ENCODE measurements at places on chromosomes 7 and 10.

- DNase-seq = no peak
These were observed 58.8 kb downstream of the PARP12 start for GRCh38 chr7:140003913-140004382.

DNA sequence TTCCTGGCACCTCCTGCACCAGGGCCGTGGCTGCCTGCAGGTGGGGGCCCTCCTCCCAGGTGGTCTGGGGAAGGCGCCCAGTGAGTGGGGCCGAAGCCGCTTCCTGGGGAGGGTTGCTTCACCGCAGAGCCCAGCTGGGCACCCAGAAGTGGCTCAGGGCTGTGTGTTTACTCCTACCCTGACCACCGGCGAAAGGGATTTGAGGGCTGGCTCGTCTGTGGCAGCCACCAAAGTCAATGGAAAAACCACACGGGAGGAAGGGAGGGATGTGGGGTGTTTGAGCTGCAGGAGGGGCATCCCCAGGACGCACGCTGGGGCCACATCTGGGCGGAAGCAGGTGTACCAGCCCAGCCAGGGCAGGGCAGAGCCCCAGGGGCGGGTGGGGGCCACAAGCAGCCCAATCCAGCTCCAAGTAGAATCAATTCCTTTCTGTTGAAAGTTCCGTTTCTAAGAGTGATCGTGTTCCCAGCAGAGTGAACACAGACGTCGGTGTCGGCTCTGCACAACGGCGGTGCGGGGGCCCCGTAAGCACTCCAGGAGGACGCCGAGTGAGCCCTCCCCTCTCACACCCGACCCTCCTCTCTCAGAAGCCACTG lies 69.9 kb downstream of the FOXL3 start:
- peak; percentile 9 for DNase-seq

DNA sequence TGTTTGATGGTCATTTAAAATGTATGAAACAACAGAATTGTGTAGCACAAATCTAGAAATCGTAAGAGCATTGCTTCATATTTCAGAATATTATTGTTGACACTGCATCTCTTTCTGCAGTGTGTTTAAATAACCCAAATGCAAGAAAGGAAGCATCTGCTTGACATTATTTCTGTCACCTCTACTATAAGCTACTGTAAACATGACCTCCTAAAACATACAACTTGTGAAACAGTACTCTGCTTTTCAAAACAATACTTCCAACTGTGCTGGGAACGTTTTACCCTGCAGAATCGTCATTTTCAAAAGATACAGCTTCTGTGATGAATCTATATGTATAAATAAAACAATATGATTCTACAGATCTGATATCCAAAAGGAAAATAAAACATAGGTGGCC lies 82.0 kb downstream of the RNF133 start:
- DNase-seq = no peak

DNA sequence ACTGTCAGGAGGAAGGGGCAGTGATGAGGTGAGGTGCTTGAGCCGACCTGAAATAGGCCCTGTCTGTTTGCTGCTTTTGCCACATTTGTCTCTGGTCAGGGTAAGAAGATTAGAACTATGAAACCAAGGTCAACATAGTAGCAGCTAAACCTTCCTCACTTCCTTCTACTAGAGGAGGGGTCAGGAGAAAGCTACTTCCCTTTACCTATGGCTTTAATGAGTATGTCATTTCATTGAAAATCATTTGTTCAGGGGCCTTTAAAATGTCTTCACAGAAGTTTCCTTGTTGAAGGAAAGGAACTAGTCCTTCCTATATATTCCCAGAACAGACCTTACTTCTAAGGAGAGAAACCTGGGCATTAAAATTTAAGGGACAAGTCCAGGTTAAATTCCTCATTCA lies 19.0 kb downstream of the HYAL4 start:
- no peak for DNase-seq

DNA sequence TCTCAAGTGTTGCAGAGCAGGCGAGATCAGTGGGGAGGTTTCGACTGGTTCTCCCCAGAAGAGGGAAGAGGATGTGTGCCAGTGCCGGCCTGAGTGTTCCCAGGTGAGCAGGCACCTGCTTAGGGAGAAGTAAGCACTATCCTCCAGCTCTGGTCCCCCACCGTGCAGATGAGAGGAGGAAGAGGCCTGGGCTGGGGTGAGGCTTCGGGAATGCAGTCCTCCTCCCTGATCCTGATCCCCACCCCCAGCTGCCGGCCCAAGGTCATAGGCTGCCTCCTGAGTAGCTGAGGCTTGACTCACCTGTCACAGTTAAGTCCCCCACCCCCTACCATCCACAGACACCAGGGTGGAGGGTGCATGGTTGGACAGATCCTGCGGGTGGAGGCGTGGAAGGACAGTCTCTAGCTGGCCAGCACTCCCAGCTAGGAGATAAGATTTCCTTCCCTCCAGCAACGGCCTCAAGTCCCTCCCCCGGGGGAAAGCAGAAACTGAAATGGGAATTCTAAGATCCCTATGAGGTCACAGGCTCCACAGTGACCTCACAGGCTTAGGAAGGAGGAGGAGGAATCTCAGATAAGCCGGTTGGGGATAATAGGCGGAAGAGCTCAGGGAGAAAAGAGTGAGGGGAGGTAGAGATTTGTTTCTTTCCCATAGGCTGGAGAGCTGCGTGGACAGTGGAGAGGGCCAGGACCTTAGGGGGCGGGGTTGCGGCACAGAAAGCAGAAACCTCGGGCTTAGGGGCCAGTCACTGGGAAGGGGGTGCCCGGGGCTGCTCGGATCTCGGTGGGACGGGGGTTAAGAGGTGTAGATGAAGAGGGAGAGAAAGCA lies 1.0 kb downstream of the LRCH4 start:
- peak; percentile 61 for DNase-seq

DNA sequence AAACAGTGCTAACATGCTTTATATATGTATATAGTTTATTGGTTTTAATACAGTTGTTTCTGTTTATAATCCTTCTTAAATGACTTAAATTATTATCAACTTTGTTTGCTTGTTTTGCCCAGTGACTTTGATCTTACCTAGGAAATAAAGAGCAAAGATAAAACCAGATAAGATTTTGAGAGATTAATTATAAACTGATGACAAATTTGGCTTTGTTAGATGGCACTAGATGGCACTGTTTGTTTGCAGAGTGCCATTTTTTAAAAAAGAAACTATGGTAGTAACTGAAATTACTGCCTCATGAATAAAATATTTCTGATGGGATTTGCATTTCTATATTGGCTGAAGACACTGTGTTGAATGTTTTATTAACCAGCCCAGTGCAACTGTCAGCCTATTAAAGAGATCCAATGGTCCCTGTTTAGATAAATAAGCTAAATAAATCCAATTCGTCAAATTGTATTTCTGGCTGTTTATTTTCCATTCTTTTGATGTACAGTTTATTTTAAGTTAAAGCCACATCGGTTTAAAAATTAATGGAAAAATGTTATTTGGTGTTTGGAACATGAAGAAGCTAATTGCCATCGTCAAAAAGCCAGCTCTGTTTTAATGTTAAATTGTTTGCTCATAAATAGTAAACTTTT lies 28.7 kb downstream of the VTI1A start:
- no peak for DNase-seq

DNA sequence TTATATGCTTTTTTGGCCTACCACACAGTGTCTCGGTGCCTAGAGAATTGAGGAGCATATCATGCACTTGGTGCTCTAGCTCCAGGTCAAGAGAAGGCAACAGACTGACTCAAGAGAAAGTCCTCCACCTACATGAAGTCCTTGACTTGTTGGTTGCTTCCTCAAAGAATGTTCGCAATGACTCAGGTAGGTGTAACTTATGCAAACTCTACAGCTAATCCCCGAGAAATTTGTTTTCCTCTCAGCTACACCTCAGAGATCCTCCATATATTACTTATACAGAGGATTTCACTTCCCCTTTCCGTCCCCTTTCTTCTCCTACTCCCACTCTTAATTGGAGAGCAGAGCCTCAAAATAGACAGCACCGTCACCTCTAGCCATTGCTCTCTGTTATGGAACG lies 1013.1 kb downstream of the KCNMA1 start:
- DNase-seq = no peak

GRCh38 chr10:51960494-51960895 lies 261.1 kb upstream of the CSTF2T start:
- no peak for DNase-seq

DNA sequence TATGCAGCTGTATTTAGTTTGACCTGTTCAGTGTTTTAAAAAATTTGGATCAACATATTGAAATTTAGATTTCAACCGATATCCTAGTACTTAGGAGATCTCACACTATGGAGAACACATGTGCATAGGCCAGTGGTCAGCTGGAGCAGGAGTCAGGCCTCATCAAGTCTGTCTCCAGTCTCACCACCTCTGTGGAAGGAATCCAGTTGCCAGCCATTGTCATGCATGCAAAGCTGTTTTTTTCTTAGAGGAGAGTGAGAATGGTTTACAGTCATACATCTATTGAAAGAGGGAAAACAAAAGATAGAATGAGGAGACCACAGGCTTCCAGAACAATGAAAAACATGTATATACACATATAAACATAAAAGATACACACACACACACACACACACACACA lies 7.6 kb upstream of the CLEC5A start:
- no peak for DNase-seq

DNA sequence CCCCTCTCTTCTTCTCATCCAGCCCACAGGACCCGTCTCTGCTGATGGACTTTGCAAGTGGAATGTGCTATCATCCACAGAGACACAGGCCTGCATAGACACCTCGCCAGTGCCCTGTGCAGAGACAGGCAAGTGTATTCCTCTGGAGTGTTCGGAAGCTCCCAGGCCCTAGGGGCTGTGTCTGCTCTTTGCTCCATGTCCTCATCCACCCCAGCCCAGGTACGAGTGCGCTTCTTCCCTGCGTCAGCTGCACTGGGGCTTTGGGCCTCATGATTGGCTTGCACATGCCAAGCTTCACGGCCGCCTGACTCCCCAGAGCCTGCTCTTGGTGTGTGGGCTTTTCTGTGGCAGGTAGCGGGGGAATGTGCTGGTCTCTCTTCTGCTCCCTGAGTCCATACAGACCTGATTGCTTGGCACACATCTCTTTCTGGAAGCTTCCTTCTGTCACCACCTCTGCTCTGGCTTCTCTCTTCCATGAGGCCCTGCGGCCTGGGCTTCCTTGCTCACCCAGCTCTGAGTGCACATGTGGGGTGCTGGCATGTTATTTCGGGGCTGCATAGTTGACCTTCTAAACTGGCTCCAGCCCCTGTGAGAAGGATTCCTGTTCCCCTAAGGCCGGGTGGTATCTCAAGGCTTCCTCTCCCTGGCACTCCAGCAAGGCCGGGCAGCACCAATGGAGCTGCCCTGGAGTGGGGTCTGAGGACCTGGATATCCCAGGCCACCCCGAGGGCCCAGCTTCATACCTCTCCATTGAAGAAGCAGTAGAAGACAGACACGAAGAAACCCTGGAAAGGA lies 27.8 kb downstream of the CRHR2 start:
- no peak for DNase-seq

GRCh38 chr7:105857009-105857952 lies 19.1 kb downstream of the ATXN7L1 start:
- DNase-seq = no peak

DNA sequence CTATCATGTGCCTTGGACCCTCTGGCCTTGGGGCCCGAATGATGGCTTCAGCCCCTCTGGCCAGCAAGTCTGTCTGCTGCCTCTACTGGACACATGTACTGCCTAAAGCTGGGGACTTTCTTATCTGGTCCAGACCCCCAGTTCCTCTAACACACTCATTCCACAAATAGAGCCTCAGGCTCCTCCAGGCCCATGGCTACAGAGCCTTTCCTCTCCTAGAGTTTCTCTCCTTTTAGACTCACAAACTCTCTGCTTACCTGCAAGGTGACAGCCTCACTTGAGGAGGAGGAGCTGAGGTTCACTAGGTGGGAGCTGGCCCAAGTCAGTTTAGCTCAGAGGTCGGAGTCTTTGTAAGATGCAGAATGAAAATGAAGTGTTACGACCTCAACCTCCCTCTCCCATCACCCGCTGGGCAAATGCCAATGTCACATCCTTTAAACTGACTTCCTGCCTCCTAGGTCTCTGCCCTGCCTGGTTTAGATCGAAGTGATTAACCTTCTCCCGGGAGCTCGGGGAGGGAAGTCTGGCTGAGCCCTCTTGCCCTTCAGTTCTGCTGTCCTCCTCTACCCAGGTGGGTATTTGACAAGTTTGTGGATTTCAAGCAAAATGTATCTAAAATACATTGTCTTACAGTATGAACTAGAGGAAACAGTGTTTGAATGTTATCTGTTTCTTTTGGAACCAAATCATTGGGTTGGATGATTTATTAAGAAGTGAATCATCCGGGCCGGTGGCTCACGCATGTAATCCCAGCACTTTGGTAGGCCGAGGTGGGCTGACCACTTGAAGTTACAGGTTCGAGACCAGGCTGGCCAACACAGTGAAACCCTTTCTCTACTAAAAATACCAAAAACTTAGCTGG lies 71.9 kb upstream of the TNS3 start:
- DNase-seq = no peak

GRCh38 chr10:24340883-24341282 lies 131.9 kb downstream of the KIAA1217 start:
- DNase-seq = no peak

GRCh38 chr7:138396251-138397070 lies 63.6 kb upstream of the TRIM24 start:
- no peak for DNase-seq

DNA sequence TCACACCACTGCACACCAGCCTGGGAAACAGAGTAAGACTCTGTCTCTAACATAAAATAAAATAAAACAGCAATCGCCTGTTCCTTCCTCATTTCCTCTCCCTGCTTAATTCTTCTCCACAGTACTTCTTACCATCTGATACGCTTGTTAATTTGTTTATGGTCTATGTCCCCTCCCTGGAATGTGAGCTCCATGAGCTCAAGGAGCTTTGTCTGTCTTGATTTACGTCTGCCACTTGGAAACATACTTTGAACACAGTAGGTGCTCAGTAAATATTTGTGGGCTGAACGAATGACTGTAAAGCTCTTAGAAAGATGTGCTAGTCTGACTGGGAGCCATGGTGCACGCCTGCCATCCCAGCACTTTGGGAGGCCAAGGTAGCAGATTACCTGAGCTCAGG lies 9.1 kb upstream of the STX1A start:
- no peak for DNase-seq

GRCh38 chr7:13751766-13752165 lies 237.7 kb downstream of the ETV1 start:
- no peak for DNase-seq

DNA sequence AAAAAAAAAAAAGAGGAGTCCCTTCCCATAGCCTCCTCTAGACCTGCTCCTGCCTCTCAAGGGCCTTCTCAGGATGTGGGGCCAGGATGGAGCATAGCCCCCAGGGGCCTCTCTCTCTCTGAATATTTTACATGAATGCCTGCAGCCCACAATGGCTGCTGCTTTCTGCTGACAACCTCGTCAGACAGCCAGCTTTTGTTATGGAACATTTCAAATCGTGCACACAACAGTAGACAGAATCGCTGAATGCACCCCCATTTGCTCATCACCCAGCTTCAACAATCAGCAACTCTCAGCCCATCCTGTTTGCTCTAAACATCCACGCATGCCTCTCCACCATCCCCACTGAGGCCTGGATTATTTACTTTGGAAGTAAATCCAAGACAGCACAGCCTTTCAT lies 5.4 kb downstream of the PLAC9 start:
- no peak for DNase-seq

GRCh38 chr10:117721873-117722272 lies 179.3 kb downstream of the EMX2 start:
- no peak for DNase-seq

Measured in glutamatergic neuron (in vitro differentiated cells).